ENCODE measurements at places on chromosomes 1 and 21.
A peak's percentile ranks its signal among the peaks of the same experiment; 100 is the strongest.

GRCh38 chr1:85166351-85166750, 34.5 kb downstream of the SYDE2 start:
- no peak for DNase-seq

- DNase-seq: no peak
These were observed 114.2 kb downstream of the SIK1 start for GRCh38 chr21:43312751-43313169.

DNA sequence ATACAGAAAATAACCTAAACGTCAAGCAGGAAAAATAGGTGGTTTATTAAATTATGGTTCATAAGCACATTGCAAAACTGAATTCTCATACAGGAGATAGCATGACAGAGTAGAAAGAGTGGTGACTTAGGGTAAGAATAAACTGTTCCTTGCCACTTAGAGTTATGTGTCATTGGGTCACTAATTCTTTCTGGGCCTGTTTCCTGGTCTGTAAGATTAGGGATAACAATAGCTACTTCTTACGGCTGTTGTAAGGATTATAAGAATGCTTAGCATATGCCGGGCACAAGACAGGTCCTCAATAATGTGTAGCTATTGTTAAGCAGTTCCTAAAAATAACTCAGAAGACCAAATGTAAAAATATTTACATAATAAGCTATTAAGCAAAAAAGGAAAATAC, 24.2 kb downstream of the SNRNP40 start:
- no peak for DNase-seq

- DNase-seq: no peak
These were observed 8.2 kb downstream of the DCLRE1B start for GRCh38 chr1:113913312-113913668.

- no peak for DNase-seq
These were observed 46.1 kb upstream of the KAZN start for GRCh38 chr1:14552246-14552965.

DNA sequence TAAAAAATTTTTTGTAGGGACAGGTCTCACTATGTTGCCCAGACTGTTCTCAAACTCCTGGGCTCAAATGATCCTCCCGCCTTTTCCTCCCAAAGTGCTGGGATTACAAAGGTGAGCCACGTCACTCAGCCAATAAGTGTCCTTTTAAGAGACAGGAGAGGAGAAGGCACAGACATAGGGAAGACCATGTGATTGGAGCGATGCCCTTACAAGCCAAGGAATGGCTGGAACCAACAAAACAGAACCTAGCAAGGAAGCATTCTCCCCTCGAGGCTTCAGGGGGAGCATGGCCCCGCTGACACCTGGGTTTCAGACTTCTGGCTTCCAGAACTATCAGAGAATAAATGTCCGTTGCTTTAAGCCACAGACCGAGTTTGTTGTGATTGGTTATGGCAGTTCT, 37.0 kb downstream of the NDUFS5 start:
- no peak for DNase-seq

GRCh38 chr1:168338589-168339503, 58.2 kb downstream of the TBX19 start:
- DNase-seq: no peak

DNA sequence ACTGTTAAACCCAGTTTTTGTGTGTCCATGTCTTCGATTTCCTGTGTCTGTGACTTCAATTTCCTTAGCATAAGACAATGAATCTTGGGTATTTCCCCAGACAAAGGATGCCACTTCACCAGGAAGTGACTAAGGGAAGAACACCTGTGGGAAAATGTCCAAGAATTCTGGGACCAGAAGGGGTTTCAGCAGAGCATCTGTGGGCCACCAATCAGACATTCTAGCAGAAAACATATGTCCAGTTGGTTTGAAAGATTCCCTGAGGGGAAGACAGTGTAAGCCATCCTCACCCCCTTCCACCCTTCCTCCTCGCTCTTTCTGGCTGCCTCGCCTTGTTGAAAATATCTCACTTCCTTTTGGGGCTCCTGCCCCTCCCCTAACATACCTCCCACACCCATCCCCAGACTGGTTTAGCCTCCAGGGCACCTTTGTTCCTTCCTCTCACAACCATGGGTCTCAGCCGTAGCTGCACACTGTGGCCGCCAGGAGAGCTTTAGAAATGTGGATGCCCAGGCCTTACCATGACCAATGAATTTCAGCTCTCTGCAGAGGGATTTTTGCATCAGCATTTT, 25.5 kb upstream of the IFNAR1 start:
- DNase-seq: peak; percentile 69

DNA sequence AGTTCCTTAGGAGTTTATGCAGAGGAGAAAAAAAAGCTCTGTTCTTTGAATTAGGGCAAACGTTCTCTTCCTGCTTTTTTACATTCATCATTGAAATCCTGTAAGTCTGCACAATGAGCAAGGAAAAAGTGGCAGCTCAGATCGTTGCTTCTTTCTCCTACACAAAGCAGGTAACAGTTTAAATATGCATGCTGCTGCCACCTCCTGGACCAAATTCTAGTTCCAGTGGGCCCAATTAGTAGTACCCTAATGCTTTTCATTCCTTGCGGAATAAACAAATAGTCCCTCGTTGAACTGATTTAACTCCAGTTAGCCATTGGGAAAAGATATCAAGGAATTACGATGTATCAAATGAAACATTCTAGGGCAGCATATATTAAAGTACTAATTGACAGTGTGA, 20.1 kb downstream of the YTHDF2 start:
- peak; percentile 17 for DNase-seq

- DNase-seq: no peak
These were observed 33.5 kb upstream of the LAPTM5 start for GRCh38 chr1:30790850-30791778.

- DNase-seq: no peak
These were observed 2.8 kb upstream of the KRTAP10-5 start for GRCh38 chr21:44583089-44583799.

DNA sequence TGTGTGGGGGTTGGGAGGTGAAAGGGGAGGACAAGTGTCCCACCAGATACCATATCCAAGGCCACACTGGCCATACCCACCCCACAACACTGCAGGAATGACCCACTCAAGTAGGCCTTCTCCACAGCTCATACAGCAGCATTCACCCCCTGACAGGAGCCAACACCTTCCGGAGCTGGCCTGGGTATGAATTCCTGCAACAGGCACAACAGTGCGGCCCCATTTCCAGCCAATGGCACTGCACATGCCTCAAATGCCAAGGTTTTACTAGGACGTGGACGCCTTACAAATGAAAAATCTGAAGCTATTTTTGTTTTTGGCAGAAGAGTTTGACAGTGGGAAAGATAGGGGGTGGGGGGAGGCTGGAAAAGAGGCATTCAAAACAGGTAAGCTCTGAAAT, 2.0 kb downstream of the KCND3 start:
- no peak for DNase-seq

GRCh38 chr1:119742202-119742601, 26.5 kb downstream of the HMGCS2 start:
- no peak for DNase-seq

GRCh38 chr1:38235705-38236104, 189.1 kb upstream of the POU3F1 start:
- no peak for DNase-seq

GRCh38 chr1:236067854-236068454, 3.1 kb upstream of the NID1 start:
- no peak for DNase-seq

GRCh38 chr1:1429671-1430073, 5.8 kb upstream of the VWA1 start:
- DNase-seq: no peak

GRCh38 chr1:216183454-216183853, 239.8 kb downstream of the USH2A start:
- no peak for DNase-seq

DNA sequence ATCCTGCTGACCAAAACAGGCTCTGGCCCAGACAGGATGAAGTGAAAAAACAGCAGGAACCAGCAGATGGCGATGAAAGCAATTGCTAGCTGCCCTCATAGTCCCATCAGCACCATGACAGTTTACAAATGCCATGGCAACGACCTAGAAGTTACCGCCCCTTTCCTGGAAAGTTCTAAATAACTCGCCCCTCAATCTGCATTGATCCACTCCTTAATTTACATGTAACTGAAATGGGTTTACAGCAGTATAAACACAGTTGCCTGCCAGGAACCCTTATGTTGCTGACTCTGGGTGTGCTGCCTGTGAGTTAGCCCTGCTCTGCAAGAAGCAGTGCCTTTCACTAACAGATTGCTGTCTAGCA, 65.5 kb upstream of the CR1L start:
- peak; percentile 21 for DNase-seq

- no peak for DNase-seq
These were observed 55.0 kb downstream of the NTMT2 start for GRCh38 chr1:170200621-170201397.

DNA sequence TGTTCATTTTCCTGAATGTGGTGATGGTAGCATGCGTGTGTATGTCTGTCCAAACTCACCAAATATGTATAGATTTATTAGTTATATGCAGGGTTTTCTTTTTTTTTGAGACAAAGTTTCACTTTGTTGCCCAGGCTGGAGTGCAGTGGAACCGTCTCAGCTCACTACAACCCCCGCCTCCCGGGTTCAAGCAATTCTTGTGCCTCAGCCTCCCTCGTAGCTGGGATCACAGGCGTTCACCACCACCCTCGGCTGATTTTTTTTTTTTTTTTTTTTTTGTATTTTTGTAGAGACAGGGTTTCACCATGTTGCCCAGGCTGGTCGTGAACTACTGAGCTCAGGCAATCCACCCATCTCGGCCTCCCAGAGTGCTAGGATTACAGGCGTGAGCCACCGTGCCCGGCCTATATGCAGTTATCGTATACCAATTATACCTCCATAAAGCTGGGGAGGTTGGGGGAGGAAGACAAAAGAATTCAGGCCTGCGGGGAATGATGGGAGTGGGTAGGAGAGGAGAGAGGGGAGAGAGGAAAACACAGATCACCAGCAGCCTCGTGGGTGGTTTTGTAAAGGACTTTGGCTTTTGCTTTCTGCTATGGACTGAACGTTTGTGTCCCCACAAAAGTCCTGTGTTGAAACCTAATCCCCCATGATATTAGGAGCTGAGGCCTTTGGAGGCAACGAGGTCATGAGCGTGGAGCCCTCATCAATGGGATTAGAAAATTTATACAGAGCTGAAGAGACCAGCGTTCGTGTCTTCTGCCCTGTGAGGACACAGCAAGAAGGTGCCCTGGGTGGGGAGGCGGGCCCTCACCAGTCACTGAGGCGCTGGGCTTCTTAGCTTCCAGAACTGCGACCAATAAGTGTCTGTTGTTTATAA, 4.4 kb upstream of the HNRNPU start:
- DNase-seq: no peak

GRCh38 chr1:9904596-9904995, 5.5 kb downstream of the CTNNBIP1 start:
- no peak for DNase-seq

DNA sequence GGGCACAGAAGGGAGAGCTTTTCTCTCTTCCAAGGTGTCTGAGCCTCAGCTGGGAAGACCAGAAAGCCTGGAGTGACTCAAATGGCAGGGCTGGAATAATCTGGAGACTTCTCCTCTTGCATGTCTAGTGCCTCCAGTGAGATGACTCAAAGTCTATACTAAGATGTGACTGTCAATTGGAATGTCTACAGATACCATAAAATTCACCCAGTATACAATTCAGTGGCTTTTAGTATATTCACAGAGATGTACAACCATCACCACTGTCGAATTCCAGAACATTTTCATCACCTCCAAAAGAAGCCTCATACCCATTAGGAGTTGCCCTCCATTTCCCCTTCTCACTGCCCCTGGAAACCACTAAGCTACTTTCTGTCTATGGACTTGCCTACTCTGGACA, 47.9 kb upstream of the CNN3 start:
- no peak for DNase-seq

- no peak for DNase-seq
These were observed 25.5 kb downstream of the ENAH start for GRCh38 chr1:225627304-225627947.

DNA sequence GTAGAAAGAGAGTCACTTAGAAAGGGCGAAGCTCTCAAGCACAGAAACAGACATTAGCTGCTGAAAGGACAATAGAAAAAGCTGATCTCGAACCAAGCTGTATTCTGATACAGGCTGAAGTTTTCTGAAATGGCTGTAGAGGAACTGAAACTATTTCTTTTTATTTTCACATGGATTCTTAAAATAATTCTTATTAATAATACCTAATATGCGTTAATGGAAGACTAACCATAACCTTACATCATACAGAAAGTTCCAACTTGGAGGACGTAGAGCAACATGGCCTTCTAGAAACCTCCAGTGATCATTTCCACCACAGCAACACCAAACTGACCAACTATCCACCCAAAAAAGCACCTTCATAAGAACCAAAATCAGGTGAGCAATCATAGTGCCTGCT, 52.8 kb upstream of the ACADM start:
- DNase-seq: no peak

DNA sequence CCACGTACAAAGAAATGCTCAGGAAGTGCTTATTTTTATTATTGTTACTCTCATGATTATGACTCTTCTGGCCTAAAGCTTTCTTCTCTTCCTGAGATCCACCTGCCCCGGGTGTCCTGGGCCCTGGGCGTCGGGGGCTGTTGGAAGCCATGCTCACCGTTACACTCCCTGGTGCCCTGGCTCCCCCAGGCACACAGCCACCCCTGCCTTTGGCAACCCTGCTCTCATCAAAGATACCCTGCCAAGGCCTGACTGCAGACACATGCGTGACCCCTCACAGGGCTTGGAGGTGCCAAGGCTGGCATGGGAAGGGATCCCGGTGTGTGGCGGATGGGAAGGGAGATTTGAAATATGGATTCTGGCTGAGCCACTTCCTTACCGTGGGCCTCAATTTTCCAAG, 3.3 kb upstream of the KISS1 start:
- DNase-seq: no peak

- no peak for DNase-seq
These were observed 60.7 kb downstream of the ACBD3 start for GRCh38 chr1:226125831-226126230.

DNA sequence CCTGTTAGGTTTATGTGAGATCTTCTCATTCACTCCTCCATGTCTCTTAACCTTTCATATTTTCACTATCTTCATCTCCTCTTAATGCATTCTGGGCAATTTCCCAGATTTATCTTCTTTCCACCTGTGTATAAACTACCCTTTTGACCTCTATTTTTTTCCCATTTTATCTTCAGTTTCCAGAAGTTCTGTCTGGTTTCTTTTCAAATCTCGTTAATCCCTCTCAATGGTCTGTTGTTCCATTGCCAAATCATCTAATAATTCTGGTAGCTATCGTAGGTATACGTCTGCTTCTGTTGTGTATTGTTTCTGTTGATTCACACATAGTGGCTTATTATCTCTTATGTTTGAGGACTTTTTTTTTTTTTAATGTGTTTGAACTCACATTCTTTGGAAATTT, 25.7 kb upstream of the HYI start:
- DNase-seq: no peak

DNA sequence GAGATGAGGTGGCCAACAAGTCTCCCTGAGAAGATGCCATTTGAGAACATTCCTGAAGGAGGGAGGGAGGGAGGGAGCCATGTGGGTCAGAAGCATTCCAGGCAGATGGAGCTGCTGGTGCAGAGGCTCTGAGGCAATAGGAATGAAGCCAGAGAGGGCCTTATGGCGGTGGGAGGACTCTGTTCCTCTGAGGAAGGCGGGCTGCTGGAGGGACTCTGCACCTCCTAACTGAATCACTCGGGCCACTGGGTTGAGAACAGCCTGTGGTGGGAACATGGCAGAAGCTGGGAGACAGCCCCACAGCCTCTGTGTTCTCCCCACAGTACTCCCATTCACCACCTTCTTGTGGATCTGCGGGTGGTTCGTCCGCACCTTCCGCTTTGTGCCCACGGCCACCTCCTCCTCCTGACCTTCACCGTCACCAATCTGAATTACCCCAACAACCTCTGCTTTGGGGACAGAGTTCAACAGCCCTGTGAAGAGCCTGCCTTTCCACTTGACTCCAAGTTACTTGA, 2.4 kb upstream of the TMEM125 start:
- DNase-seq: no peak

GRCh38 chr1:84833194-84833593, 59.8 kb downstream of the LPAR3 start:
- no peak for DNase-seq
